8988T (cell line): ENCODE measurements at places on chromosomes 7 and 10.

GRCh38 chr7:155665079-155665956 is 20.9 kb downstream of the RBM33 start:
- no peak for DNase-seq

GRCh38 chr10:21071001-21071673 is 174.0 kb upstream of the NEBL start:
- no peak for DNase-seq

DNA sequence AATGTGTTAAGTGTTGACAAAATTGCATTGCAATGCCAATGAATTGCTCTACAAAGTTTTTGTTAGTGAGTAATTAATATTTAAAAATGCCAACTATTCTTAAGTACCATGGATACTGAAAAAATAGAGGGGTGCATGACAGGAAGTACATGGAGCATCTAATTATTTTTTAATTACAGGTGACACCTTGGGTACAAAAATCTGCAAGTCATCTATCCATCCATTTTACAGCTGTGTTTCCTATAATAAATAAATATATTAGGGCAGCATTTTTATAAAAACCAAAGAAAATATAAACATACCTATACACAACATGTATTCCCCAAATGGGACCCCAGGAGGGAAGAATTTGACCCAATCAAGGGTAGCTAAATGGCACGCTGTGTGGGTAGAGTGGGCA is 304.6 kb downstream of the XPNPEP1 start:
- no peak for DNase-seq

DNA sequence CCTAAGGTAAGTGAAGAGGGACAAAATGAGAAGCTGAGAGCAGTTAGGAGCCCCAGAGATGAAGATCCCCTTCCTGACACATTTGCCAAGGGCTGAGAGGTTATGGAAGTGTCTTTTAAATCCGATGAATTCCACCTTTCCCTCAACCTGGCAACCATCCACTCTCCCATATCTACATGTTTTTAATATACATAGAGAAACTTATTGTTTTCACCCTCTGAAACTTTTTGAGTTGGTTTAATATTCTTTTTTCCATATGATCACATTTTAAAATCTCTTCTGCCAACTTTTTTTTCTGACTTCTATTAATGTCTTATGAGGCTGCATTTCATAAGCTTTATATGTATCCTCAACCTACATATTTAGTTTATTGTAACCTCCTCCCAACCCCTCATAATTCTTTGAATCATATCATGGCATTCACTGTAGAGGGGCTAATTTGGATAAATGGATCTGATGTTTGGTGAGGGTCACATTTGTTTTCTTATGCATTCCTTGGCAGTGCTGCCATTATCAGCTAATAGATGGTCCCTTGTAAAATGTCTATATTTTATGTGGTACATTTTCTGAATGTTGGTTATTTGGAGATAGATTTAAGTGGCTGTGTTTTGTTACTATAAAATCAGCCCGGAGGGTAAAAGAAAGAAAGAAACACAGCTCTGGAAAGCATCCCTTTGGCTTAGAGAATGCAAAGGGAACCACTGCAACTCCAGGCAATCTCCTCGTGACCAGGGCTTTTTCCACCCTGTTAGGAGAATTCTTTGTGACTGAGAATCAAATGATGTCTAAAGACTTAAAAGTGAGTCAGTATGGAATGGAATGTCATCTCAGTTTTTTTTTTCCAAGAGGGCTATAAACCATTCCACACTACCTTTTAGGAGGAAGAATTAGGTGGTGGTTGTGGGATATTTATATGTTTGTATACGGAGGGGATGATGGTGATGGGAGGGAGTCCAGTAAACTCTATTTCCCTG is 334.4 kb downstream of the SUGCT start:
- DNase-seq, result no peak

GRCh38 chr7:159296093-159296681 is 151.5 kb upstream of the VIPR2 start:
- no peak for DNase-seq

GRCh38 chr7:91457208-91457607 is 193.0 kb downstream of the FZD1 start:
- DNase-seq, result no peak

DNA sequence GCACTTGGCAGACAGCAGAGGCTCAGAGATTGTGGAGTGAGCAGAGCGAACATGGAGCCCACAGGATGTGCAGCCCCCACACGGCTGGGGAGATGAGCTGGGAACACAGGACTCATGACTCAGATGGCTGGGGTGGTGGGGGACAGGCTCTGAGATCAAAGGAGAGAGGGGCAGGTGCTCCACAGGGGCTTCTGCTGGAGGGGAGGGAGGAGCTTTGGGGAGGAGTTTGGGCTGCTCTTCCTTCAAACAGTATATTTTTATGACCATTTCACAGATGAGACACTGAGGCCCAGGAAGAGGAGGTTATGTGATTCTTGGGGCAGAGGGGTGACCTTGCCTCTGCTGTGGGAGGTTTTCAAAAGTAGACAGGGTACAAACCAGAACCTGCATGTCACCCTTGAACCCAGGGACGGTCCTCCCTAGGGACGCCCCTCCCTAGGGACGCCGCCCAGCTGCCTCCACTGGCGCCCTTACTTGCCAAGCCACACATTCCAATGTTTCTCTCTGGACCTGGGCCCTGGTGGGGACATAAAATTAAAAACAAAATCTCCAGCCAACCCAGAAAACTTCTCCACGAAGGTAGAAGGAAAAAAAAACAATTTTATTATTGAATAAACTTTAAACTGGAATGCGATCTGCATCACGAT is 981 bp upstream of the CRYGN start:
- DNase-seq, result no peak

- no peak for DNase-seq
Measured at GRCh38 chr7:118094044-118094443, 89.9 kb upstream of the LSM8 start.

GRCh38 chr7:13414181-13414580 is 575.3 kb downstream of the ETV1 start:
- DNase-seq, result no peak

GRCh38 chr7:7323352-7323751 is 141.0 kb downstream of the C1GALT1 start:
- DNase-seq, result no peak

DNA sequence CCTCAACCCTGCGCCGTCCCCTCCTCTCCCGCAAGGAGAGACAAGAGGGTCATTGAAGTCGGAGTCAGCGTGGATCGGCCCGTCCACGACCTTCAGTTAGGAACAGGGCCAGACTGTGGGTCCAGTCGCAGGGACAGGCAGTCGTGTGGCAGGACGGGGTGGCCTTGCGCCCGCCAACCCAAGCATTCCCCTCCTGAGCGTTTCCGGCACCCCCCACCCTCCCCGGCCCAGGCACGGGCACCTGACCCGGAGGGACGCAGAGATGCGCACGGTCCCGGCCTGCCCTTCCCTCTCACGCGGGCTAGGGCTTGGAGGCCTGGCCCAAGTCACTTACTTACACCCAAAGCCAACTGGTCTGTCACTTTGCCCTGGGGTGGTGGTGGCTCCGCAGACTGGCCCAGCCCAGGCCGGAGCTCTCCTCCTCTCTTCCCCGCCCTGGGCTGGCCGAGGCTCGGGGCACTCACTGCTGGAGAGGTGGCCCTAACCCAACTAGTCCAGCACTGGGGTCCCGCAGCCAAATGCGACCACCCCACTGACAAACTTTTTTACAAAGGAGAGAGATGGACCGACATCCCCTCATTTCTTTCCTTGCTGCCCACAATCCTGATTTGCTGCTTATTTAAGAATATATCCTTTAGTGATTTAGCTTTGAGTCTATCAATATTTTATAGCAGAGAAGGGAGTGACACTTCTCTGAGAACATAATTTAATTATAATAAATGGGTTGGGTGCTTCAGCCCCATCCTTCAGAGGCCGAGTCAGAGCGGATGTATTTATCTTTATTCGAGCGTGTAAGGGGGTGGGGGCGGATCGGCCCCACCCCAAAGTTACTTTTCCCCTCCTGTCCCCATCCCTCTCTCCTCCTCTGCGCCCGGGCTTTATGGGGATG is 1.2 kb upstream of the UNCX start:
- no peak for DNase-seq
